ENCODE measurements at places on chromosomes 13 and 19.
A peak's percentile ranks its signal among the peaks of the same experiment; 100 is the strongest.

GRCh38 chr13:42660333-42660965 lies 86.5 kb downstream of the TNFSF11 start:
- no peak for DNase-seq

- DNase-seq: no peak
These were observed 66.9 kb upstream of the POSTN start for GRCh38 chr13:37665420-37665819.

GRCh38 chr19:33813391-33814101 lies 16.9 kb downstream of the KCTD15 start:
- no peak for DNase-seq

DNA sequence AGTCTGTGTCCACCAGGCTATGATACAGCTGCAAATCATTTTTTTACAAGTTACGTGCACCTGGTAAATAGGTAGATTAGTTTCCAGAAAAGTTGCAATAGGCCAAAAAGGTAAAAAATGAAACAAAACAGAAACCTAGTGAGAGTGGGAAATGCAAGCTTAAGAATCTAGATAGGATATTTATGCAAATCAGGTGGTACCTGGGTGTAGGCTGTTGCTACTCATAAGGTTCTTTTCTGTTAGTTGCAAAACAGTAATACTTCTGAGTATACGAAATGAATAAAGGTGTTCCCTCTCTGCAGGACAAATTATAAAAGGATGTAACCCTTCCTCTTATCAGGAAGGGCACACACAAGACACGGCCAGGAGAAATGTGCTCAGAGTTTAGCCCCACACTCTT lies 97.9 kb downstream of the UGGT2 start:
- DNase-seq: no peak

DNA sequence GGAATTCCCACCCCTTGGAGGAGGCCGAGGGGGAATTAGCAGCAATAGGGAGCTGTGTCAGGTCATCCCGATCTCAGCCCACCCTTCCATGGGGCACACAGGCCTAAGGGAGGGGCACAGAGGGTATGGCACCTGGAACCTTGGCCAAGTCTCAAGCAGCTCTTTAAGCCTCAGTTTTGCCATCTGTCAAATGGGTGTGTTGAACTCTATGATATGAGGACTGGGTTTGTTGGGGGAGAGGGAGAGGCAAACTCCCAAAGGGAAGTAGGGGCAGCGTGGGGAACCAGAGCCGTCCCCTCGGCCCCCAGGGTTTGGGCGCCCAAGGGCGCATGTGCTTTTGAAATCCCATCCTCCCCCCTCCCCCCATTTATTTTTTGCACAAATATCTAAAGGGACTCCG lies 49.7 kb downstream of the COLGALT1 start:
- DNase-seq: no peak

- no peak for DNase-seq
These were observed 4.0 kb downstream of the FXYD3 start for GRCh38 chr19:35119578-35120155.

- DNase-seq: no peak
These were observed 1.3 kb upstream of the FFAR1 start for GRCh38 chr19:35346193-35347052.

DNA sequence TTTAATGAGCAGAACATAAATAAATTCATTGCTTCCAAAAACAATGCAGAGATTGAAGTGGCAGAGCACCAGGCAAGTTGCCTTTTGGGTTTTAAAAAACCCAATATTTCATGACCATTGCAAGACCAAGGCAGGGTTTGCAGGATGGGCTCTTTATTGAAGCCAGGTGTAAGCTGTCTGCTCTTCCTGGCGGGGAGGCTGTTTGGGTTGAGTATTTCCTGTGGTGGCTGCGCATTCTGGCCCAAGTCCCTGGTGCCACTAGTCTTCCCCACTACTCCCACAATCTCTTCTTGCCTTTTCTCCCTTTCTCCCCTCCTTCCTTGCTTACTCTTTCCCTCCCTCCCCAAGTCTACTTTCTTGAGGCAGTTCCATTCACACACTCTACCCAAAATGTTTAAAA lies 116.4 kb downstream of the AKAP11 start:
- DNase-seq: no peak

- DNase-seq: peak; percentile 32
These were observed 109.8 kb upstream of the GPC6 start for GRCh38 chr13:93116809-93117208.

DNA sequence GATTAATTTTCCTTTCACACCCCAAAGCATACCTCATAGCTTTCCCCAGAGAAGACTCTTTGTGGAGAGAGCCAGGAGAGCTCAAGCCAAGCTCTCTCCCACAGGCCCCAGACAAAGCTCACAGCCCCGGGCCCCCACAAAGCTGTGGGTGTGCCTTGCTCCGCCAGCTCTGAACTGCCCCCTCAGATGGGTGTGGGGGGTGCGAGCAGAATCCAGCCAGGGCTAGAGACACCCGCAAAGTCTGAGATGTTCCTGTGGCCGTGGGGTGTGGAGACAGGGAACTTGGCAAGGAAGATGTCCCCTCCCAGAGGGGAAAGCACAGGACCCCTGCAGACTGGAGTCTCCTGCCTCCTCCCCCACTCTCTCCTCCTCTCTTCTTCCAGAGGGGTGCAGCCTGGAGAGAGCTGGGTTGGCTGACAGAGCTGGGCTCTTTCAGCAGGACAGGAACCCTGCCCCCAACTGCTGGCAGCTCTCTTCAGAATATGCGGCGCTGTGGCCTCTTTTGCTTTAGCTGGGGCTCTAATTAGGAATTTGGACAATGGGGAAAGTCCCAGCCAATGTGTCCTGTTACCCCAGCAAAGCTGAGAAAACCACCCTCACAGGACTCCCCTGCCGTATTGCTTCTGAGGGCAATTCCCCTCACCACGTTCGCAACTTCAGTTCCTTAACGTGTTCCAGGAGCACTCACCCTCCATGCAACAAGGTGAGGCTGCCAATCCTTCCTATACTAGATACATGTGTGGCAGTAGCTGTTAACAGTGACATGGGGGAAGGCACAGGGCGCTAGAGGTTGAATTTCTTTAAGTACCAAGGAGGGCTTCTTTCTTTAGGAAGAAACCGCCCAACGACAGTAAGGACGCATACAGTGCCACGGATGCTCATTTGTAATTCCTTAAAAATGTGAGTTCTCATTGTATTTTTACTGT lies 170.0 kb downstream of the COL4A1 start:
- DNase-seq: no peak

DNA sequence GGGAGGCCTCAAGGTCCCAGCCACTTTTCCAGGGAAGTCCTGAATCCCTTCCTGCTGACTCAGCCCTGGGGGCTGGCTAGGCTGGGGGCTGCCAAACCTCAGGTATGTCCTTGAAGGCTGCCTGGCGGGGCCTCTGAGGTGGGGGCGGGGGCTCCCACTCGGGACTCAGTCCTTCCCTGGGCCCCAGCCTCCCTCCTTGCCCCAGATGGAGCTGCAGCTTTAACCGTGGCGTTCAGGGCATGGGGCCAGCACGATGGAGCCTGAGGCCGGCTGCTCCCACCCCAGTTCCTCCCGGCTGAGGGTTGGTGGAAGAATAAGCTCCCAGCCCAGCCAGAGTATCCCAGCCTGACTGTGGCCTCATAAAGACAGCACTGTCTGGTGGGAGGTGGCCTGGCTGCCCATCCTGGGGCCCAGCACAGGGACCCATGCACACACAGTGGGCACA lies 12.4 kb downstream of the CILP2 start:
- no peak for DNase-seq

GRCh38 chr13:78121459-78122348 lies 203.1 kb upstream of the EDNRB start:
- peak; percentile 62 for DNase-seq

GRCh38 chr13:49357694-49358093 lies 86.2 kb downstream of the CAB39L start:
- no peak for DNase-seq

DNA sequence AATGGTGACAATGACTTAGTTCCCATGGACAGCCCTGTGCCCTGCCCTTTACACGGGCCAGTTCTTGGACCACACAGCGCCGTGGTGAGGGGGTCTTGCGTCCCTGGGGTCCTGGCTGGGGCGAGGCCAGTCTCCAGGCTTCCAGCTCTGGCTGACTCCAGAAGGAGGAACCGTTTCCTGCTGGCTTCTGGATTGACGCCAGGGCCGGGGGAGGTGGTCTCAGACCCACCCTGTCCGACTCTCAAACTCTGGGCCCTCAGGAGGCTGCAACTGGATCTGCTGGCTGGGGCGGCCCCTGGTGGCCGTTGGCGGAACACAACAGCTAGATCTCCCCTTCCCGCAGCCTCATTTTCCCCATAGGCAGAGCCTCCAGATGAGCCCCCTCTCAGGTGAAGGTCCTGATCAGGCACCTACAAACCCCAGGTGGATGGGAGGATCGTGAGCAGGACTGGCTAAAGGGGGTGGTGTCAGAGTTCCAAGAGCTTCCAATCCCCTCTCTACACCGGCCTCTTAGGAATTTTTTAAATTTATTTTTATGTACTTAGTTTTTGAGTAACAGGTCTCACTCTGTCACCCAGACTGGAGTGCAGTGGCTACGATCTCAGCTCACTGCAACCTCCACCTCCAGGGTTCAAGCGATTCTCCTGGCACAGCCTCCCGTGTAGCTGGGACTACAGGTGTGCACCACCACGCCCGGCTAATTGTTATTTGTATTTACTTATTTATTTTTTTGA lies 8.0 kb downstream of the CCDC194 start:
- peak; percentile 56 for DNase-seq

- no peak for DNase-seq
These were observed 120.6 kb upstream of the IRS2 start for GRCh38 chr13:109906976-109907375.

DNA sequence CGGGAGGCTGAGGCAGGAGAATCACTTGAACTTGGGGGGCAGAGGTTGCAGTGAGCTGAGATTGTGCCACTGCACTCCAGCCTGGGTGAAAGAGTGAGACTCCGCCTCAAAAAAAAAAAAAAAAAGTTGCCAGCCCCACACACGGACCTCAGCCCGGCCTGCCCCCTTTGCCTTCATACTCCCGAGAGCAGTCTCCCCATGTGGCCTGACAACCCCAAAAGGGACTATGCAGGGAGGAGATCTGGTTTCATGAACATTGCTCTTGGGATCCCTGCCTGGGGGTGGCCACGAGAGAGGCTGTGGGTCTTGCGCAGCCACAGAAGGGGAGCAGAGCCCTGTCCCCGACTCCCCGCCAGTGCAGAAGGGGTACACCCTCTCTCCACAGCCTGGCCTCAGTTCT lies 30.9 kb upstream of the ADGRE5 start:
- no peak for DNase-seq

- DNase-seq: peak; percentile 59
These were observed 7.6 kb downstream of the POU4F1 start for GRCh38 chr13:78595495-78596398.

- DNase-seq: no peak
These were observed 9.2 kb downstream of the CYP2B6 start for GRCh38 chr19:41000310-41000737.

- no peak for DNase-seq
These were observed 43.3 kb downstream of the VWA8 start for GRCh38 chr13:41917641-41918040.

- DNase-seq: no peak
These were observed 10.7 kb downstream of the ZNF846 start for GRCh38 chr19:9757544-9758501.

DNA sequence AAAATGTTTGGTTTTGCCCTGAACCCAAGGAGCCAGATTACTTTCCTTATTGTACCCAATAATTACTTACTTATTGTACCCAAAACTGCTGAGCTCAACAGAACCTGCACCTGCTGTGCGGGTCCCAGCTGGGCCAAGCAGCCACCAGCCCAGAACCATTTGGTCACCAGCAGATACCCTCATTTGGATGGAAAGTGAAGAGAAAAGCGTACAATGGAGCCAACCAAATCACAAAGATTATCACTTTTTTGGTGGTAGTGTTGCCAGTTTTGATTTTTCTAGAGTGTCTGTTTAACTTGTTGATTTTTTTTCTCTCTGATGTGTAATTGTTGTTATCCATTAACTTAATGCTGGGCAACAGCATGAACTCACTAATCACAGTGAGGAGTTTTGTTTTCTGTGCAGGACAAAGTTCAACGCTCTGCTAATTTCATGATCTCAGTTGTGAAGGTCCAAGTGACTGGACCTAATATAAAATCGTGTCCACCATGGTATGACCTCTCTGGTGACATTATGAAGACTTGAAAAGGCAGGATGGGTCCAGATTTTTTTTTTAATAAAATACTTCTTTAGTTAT lies 23.8 kb downstream of the SPATA13 start:
- no peak for DNase-seq
